ENCODE measurements at places on chromosomes 16 and 17.
A peak's percentile ranks its signal among the peaks of the same experiment; 100 is the strongest.

DNA sequence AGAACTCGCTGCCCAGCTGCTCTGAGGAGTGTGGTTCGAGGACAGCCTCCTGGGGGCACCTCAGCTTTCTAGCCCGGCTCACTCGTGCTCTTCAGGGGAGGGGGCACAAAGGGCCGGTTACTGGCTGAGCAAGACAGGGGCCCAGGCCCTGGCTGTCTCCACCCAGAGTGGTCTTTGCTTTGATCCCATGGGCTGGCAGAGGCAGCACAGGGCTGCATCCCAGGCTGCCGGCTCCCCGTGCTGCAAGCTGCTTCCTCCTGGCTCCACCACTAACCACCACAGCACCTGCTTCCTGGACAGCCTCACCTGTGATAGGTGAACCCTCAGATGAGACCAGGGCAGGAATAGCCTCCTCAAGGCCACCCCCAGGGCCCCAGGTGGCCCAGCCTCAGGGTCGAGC, 6.8 kb downstream of the SPPL2C start:
- no peak for DNase-seq

DNA sequence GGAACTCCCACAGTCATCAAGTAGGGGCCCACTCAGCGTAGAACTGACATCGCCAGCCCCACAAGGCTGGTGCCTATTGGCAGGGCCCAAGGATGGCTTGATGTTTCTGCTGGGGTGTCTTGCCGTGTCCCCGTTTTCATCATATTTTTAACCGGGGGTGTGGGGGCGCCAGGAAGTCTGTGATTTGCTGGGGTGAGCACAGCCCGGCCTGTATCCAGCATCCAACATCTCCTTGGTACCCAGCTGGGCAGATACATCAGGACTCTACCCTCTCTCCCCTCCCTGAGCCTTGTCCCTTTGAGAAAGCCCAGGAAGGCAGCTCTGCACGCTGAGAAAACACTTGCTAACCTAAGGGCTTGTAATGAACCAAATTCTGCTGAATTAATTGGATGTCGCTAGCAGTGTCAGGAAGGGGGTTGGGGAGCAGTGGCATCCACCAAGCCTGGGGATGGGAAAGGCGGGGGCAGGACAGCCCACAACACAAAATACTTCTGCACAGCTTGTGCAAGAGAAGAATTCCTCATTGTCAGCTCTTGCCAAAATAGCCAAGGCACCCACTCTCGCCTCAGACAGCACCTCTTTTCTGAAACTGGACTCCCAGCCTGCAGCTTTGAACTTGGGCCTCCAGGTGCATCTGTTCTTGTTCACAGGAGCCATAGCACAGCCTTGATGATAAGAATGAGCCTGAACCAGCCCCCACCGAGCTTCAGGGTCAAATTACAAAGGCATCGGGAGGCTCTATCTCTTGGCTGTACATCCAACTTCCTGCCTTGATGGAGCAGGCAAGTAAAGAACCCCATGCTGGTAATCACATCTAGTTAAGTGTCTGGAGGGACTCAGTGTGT, 63.7 kb upstream of the LYRM9 start:
- no peak for DNase-seq

DNA sequence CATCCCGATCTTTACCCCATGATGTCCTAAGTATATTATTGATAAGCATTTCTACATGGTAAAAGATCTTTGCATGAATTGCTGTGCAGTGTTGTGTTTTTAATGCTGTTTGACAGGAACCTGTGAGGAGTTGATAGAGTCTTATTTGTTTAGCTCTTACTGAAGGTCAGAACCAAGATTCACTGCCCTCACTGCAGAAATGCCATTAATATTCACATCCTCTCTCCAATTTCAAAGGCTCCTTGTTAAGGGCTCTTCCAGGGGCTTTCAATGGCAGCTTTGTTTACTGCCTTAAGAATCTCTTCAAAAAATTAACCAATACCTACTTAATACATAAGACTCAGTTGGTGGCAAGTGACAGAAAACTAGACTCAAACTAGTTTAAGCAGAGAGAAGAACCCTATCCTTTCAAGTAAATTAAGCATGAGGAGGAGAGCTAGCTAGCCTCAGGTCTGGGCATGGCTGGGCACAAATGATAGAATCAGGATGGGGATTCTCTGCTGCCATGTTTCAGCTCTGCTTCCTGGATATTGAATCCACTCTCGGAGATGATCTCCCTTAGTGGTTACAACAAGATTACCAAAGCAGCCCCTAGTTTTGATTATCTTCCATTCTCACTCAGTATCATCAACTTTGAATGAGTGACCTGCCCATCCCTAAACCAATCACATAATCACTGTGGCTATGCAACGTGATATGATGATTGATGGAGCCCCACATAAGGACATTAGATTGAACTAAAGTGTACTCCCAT, 311.8 kb downstream of the CDH11 start:
- DNase-seq: no peak

DNA sequence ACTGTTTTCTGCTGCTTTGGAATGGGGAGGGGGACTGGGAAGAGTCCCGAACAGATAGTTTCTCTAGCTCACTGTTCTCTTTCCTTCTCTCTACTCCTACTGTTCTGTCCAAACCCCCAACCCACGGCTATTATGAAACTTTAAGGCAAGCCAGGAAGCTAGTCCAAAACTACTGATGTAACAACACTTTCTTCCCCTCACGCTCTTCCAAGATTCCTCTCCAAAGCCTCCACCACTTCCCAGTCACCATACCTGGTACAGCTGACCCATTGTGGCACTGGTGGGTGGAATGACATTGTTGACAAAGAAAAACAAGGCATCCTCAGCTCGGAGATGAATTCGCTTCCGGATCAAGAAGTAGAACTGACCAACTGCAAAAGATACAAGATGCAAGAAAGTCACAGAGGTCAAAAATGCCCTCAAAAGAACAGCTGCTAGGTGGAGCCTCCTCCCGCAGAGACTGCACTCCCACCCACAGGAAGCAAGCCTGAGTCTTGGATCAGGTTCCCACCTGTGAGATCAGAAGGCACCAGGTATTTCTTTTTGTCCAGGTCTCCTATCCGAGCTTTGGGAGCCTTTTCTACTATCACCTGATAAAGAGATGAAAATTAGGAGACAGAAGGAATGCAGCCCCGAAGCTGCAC, 1.0 kb downstream of the GABARAP start:
- DNase-seq: no peak

GRCh38 chr16:76947749-76948148, 243.2 kb upstream of the MON1B start:
- no peak for DNase-seq

- no peak for DNase-seq
Observed at GRCh38 chr17:13813347-13814240, 211.9 kb upstream of the HS3ST3A1 start.

GRCh38 chr17:45311760-45312476, 4.9 kb downstream of the MAP3K14 start:
- DNase-seq: peak; percentile 63

DNA sequence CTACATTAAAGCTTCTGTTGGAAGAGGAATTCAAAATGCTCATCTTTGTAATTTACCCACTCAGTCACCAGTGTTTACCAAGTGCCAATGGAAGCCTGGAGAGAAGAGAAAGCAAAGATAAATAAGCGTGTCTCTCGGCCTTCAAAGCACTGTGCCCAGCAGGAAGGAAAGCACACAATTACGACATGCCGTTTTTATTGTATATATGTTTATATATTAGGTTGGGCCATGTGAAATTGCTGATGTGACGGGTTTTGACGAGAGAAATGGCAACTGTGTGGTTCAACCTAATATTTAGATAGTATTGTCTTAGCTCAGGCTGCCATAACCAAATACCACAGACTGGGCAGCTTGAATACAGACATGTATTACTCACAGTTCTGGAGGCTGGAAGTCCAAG, 79.3 kb upstream of the HSBP1 start:
- DNase-seq: no peak

GRCh38 chr16:8869212-8869987, 594 bp upstream of the CARHSP1 start:
- DNase-seq: no peak

- DNase-seq: no peak
Observed at GRCh38 chr17:27269974-27270373, 23.9 kb upstream of the WSB1 start.

DNA sequence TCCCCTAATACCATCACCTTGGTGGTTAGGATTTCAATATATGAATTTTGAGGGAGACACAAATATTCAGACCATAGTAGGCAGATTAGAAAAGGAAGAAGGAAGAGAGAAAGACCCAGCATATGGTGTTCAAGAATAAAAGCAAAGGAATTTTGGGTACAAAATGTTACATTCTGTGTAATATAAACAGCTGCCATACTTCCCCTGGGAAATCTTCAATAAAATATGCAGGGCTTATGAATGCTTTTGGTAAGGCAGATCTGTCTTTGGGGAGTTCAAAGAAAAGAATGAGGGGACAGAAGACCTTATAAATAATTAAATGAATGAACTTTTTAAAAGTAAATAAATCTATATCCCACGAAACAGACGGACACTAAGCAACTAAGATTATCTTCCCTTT, 91.9 kb downstream of the USP32 start:
- no peak for DNase-seq

GRCh38 chr16:7443648-7444365, 111.2 kb downstream of the RBFOX1 start:
- no peak for DNase-seq

DNA sequence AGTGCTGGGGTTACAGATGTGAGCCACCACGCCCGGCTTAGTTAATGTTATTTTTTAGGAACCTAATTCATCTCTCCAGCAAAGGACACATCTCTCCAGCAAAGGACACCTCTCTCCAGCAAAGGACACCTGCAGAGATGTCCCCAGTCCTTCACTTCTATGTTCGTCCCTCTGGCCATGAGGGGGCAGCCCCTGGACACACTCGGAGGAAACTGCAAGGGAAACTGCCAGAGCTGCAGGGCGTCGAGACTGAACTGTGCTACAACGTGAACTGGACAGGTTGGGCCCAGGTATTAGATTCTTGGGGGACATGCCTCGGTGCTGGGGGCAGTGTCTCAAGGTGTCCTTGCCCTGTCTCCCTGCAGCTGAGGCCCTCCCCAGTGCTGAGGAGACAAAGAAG, 4.7 kb downstream of the PFAS start:
- no peak for DNase-seq

DNA sequence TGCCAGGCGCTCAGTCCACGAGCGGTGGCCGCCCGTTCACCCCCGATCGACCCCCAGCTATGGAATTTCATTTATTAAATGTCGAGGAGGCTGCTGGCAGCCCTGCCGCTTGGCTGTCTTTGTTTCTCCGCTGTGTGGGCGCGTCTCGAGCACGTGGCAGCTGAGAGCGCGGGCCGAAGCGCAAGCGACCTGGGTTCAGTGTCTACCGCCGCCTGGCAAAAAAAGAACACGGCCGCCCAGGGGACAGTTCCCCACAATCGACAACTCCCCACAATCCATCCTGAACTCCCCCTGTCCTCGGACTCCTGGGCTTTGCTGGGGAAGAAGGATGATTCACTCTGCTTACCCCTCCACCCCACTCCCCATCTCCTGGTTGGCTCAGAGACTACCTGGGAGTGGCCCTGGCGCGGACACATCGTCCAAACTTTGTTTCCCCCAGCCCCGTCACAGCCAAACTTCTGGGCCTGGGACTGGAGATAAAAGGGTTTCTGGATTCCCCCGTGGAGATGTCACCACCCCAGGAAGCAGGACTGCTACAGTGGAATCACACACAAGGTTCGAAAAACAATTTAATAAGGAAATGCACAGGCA, 1.7 kb upstream of the ANKRD13B start:
- DNase-seq: no peak

DNA sequence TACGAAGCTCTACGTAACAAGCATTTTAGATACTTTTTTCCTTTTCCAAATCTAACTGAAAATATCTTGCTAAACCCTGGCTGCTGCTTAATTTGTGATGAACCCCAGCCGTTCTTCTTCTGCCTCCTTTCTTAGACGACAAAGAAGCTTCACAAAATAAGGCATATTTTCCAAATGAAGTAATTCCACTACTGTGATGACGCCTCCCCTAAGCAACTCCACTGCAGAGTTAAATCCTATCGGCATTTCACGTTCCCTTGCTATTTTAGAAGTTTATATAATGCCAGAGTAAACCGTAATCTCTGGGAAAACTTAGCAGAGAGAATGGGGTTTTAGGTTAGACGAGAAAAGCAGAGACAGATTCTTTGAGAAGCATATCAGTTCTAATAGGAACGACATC, 683.1 kb upstream of the SALL1 start:
- no peak for DNase-seq

- DNase-seq: no peak
Observed at GRCh38 chr17:40445751-40446468, 2.7 kb downstream of the IGFBP4 start.

DNA sequence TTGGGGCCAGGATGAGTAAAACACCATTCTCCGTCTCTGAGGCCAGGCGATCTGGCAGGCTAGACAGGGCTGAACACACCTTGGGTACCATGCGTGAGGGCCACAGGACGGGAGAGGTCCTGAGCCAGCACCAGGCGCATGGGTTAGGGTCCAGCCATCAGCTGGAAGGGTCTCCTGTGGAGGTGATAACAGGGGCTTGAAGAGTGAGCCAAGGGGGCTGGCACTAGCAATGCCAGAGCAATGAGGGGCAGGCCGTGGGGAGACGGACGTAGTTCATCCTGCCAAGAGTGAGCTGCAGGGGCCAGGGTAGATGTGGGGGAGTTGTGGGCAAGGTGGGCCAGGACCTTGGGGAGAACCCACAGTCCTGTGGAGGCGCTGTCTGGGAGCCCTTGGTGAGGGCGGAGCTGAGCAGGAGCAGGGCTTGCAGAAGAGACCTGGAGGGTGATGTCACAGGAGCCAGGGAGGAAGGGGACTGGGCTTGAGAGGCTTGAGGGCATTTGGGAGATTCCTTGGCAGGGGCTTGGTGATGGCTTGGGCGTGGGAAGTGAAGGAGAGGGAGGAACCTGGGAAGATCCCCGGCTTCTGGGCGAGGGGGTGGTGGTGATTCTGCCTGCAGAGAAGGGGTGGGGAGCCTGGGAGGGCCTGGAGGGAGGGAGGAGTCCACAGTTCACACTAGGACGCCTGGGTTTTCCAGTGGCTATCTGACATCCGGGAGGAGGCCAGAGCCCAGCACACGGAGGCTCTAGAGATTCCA, 6.3 kb upstream of the NPTX1 start:
- DNase-seq: no peak

DNA sequence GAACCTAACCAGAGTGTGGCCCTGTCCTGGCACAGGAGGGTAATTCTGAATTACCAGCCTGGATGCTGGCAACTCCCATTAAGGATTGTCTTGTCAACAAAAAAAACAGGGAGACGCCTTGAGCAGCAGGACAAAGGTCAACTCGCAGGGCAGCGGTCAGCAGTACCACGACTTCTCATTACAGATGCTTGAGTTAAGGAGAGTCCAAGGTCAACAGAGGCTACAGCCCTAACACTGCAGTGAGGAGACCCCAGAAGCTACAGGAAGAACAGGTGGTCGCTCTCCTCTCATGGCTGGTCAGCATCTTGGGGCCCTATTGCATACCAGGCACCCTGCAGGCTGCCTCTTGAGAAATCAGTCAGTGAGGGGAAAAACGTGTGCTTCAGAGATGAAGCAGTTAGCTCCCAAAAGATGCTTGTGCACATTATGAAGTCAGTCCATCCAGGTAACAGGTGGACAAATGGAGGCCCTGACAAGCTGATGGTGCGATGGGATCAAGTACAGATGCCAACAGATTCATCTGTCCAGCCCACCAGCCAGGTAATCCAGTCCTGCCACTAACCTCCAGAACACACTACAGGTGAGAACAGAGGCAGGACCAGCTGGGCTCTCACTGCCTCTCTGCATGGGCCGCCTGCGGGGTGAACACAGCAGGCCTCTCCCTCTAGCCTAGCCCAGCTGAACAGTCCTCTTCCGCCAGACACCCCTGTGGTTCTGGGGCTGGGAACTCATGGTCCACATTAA, 4.2 kb downstream of the CSNK1D start:
- no peak for DNase-seq

- DNase-seq: no peak
Observed at GRCh38 chr16:70611224-70611598, 35.1 kb upstream of the IL34 start.

- no peak for DNase-seq
Observed at GRCh38 chr17:67421869-67422273, 44.8 kb downstream of the PITPNC1 start.
